Natural killer cell treated with Interleukin-12 subunit alpha and Interleukin-12 subunit beta and Interleukin-15 and Interleukin-18, amount 100 ng/mL, for 72 hours (primary cell): ENCODE measurements at places on chromosomes 2 and 18.
A peak's percentile ranks its signal among the peaks of the same experiment; 100 is the strongest.

DNA sequence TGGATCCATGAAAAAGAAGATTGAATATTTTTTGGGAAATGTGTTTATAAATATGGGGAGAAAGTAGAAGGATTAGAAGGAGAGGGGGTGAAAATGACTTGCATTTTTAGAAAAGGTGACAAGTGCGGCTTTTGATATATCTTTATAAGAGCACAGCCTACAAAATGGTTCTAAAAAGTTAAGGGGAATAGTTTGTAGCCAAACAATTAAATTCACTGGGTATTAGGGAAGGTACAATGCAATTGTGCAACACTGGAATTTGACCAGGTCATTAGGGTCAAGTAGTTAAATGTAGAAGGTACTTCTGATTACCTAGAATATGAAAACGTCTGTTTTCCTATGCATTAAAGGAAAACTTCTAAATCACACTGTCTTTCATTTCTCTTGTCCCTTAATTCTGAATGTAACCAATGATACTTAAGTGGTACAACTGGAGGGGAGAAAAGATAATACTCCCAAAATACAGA lies 44.5 kb upstream of the SERTAD2 start:
- no peaks in the 10 kb centered on the region for H3K36me3 ChIP-seq
- H3K27ac ChIP-seq, result peak overlapping the region; percentile 91
- H3K4me3 ChIP-seq, result peak overlapping the region; percentile 74
- no peaks in the 10 kb centered on the region for H3K27me3 ChIP-seq
- peaks cover 44% of the 10 kb centered on the region for H3K4me1 ChIP-seq
- no peak for DNase-seq

- no peaks in the 10 kb centered on the region for H3K36me3 ChIP-seq
- no peaks in the 10 kb centered on the region for H3K4me1 ChIP-seq
- no peak overlapping the region for H3K4me3 ChIP-seq
- H3K27me3 ChIP-seq, result no peaks in the 10 kb centered on the region
- no peak overlapping the region for H3K27ac ChIP-seq
Observed at GRCh38 chr2:43004879-43005244, 212.5 kb upstream of the HAAO start.

- no peak for DNase-seq
- H3K4me1 ChIP-seq, result no peaks in the 10 kb centered on the region
- H3K27ac ChIP-seq, result no peak overlapping the region
- no peaks in the 10 kb centered on the region for H3K36me3 ChIP-seq
Observed at GRCh38 chr2:56474412-56475158, 290.8 kb downstream of the CCDC85A start.

- H3K36me3 ChIP-seq, result peaks cover 29% of the 10 kb centered on the region
- peak overlapping the region; percentile 75 for H3K27ac ChIP-seq
- H3K4me3 ChIP-seq, result no peak overlapping the region
- H3K27me3 ChIP-seq, result no peaks in the 10 kb centered on the region
- DNase-seq, result no peak
- H3K4me1 ChIP-seq, result peaks cover 77% of the 10 kb centered on the region
Observed at GRCh38 chr2:27901234-27901633, 10.7 kb downstream of the BABAM2 start.

GRCh38 chr2:120754067-120754960 lies 18.6 kb downstream of the GLI2 start:
- no peaks in the 10 kb centered on the region for H3K36me3 ChIP-seq
- no peaks in the 10 kb centered on the region for H3K4me1 ChIP-seq
- no peak for DNase-seq
- H3K27me3 ChIP-seq, result peaks cover 9% of the 10 kb centered on the region
- no peak overlapping the region for H3K4me3 ChIP-seq
- H3K27ac ChIP-seq, result no peak overlapping the region

DNA sequence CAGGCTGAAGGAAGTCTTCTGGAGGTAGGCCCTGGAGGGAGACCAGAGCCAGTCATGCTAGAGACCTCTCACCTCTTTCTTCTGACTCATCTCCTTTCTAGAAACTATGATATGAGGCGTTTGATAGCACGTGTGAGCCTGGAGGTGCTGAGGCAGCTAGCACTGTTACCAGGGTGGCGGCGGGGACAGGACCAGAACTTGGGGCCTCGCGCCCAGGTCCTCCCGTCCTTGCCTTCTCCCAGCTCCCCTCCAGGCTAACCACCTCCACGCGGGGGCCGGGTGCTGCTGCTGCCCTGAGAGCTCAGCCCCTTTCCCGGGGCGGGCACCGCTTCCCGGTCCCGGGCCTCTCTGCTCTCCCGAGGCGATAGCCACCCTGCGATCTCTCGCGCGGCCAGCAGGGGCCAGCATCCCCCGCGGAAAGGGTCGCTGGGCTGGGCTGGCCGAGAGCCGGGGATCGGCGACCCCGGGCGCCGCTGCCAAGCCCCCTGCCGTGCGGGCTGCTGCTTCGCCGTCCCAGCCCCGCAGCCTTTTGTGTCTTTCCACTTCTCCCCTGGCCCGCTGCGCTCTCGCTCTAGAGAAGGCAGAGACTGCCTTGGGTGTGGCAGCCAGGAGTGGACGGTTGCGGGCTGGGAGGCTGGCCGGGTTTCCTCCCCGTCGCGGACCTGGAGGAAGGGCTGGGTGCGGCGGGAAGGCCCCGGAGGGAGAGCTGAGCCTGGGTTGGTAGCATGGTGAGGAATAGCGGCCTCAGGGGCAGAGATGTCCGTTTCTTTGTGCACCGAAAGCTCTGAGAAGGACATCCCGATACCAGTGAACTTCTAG lies 49.1 kb downstream of the TMEM17 start:
- H3K4me1 ChIP-seq, result no peaks in the 10 kb centered on the region
- no peak overlapping the region for H3K27ac ChIP-seq
- peak overlapping the region; percentile 27 for H3K4me3 ChIP-seq
- H3K27me3 ChIP-seq, result peaks cover 5% of the 10 kb centered on the region
- no peaks in the 10 kb centered on the region for H3K36me3 ChIP-seq

DNA sequence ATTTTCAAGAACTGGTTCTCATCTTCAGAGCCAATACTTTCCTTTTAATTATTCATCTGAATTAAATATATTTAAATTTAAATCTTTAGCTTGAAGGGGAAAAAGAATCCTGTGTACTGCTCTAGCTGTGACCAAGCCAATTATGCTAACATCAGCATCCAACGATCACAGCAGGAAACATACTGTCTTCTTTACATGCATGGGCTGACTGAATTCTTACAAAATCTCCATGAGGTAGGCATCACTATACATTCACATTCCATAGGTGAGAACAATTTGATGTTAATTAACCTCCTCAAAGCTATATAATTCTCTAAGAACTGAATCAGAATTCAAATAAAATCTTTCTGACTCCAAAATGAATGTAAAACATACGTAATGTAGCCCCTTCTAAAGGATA lies 118.8 kb upstream of the MAP2 start:
- no peak for DNase-seq
- no peak overlapping the region for H3K4me3 ChIP-seq
- no peaks in the 10 kb centered on the region for H3K4me1 ChIP-seq
- no peak overlapping the region for H3K27ac ChIP-seq

DNA sequence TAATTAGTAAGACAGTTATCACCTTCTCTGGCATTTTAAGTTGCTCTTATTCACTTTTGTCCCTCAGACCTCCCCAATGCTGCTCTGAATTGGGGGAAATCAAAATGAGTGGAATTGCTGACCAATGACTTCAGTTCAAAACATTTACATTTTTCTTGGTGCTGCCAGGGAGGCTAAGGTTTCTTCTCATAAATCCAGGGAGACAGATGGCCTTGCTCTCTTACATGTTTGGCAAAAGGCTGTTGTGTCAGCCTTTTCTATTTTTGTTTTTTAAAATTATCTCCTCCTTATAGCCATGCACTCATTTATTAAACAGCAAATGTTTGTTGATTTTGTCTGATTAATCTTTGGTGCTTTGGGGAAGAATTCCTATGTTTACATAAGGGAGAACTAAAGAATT lies 82.0 kb downstream of the GALNT13 start:
- H3K27me3 ChIP-seq, result no peaks in the 10 kb centered on the region
- H3K36me3 ChIP-seq, result no peaks in the 10 kb centered on the region
- no peak overlapping the region for H3K4me3 ChIP-seq
- no peak for DNase-seq

DNA sequence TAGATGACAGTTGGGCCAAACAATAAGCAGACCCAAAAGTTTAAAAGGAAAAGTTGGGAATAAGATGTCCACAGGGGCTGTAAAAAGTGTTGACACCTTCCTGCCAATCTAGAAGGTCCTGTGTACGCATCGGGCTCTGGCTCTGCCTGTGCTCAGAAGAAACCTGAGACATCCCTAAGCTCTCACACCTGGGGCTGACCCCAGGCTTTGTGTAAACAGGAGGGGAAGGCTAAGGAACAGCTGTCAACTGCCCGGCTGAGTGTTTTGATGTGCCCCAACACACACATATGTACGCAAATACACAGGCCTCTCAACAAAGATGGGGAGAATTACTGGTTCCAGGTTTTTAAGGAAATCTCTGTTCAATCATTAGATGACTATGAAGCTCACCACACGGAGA lies 59.5 kb downstream of the TMEM131 start:
- peaks cover 64% of the 10 kb centered on the region for H3K4me1 ChIP-seq
- DNase-seq, result no peak
- no peak overlapping the region for H3K4me3 ChIP-seq
- no peak overlapping the region for H3K27ac ChIP-seq

DNA sequence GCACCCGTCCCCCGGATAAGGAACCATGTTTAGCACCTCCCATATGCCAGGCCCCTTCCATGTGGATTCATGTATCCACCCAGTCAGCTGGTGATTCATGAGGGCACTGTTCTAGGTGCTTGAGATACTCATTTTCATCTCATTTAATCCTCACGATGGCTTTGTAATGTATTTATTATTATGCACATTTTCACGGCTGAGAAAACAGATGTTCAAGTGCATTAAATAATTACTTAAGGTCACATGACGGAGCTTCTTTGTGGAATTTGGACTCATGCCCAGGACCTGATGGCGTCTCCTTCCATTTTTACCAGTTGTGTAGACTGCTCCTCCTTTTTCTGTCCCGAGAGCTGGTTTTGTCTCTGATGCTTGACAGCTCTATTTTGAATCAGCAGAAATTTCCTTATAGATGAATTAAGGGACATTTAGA lies 72.2 kb upstream of the RBM44 start:
- peak overlapping the region; percentile 46 for H3K27ac ChIP-seq
- H3K27me3 ChIP-seq, result no peaks in the 10 kb centered on the region
- H3K36me3 ChIP-seq, result peaks cover 4% of the 10 kb centered on the region
- H3K4me3 ChIP-seq, result no peak overlapping the region
- H3K4me1 ChIP-seq, result peaks cover 66% of the 10 kb centered on the region

DNA sequence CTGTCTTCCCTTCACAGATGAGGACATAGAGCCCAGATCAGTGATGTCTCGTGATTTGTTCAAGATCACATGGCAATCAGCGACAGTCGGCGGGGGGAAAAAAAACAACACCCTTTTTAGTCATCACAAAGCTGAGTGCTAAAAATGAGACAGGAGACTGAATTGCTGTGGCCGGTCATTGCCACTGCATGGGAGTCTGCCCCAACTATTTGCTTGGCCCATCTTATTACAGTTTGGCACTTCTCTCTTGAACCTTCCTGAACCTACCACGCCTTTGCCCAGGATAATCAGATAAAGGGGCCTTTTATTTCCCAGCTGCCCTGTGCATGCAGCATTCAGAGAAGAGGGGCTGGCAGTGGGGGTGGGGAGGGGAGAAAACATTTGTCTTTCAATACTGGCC lies 42.7 kb downstream of the SETBP1 start:
- H3K4me1 ChIP-seq, result peaks cover 89% of the 10 kb centered on the region
- H3K4me3 ChIP-seq, result peak overlapping the region; percentile 77
- no peaks in the 10 kb centered on the region for H3K27me3 ChIP-seq
- peak overlapping the region; percentile 89 for H3K27ac ChIP-seq

- peaks cover 5% of the 10 kb centered on the region for H3K36me3 ChIP-seq
- DNase-seq, result no peak
- peaks cover 22% of the 10 kb centered on the region for H3K27me3 ChIP-seq
- H3K4me1 ChIP-seq, result peaks cover 3% of the 10 kb centered on the region
Observed at GRCh38 chr18:75422341-75422910, 5.1 kb downstream of the SMIM21 start.

GRCh38 chr2:127455566-127456493 lies 37.6 kb downstream of the PROC start:
- H3K27me3 ChIP-seq, result no peaks in the 10 kb centered on the region
- no peaks in the 10 kb centered on the region for H3K36me3 ChIP-seq
- no peak overlapping the region for H3K27ac ChIP-seq
- peaks cover 10% of the 10 kb centered on the region for H3K4me1 ChIP-seq

- H3K27ac ChIP-seq, result no peak overlapping the region
- DNase-seq, result no peak
- H3K4me3 ChIP-seq, result no peak overlapping the region
Observed at GRCh38 chr18:49241852-49242251, 218.6 kb downstream of the DYM start.

- H3K4me1 ChIP-seq, result no peaks in the 10 kb centered on the region
- H3K4me3 ChIP-seq, result no peak overlapping the region
- H3K27me3 ChIP-seq, result peaks cover 12% of the 10 kb centered on the region
- DNase-seq, result peak; percentile 66
Observed at GRCh38 chr2:100381240-100381639, 36.2 kb downstream of the CHST10 start.

- H3K4me1 ChIP-seq, result no peaks in the 10 kb centered on the region
- no peak overlapping the region for H3K27ac ChIP-seq
- no peak overlapping the region for H3K4me3 ChIP-seq
- no peaks in the 10 kb centered on the region for H3K36me3 ChIP-seq
- no peaks in the 10 kb centered on the region for H3K27me3 ChIP-seq
Observed at GRCh38 chr2:36456227-36457175, 100.9 kb downstream of the CRIM1 start.

- H3K4me3 ChIP-seq, result no peak overlapping the region
- no peaks in the 10 kb centered on the region for H3K36me3 ChIP-seq
- no peaks in the 10 kb centered on the region for H3K27me3 ChIP-seq
Observed at GRCh38 chr2:167187978-167188967, 300.0 kb downstream of the XIRP2 start.

GRCh38 chr18:77096936-77097886 lies 35.4 kb downstream of the MBP start:
- no peak for DNase-seq
- peak overlapping the region; percentile 99 for H3K27ac ChIP-seq
- H3K4me1 ChIP-seq, result peaks cover 97% of the 10 kb centered on the region
- no peaks in the 10 kb centered on the region for H3K27me3 ChIP-seq

DNA sequence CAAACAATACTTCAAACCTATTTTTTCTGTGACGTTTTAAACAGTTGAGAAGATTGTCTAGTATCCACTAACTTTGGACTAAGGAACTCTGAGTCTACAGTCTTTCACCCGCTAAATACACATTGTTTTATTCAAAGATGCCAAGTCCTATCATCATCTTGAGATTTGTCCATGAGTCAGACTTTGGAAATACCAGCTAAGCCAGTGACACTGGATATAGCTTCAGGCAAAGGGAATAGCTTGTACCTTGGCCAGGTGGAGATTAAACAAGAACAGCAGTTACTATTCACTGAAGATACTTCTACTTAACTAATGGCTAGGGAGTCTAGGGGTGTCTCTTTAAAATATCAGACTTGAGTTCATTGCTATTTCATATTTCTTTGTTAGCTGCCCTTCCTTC lies 137.5 kb downstream of the COMMD1 start:
- no peaks in the 10 kb centered on the region for H3K27me3 ChIP-seq
- H3K27ac ChIP-seq, result peak overlapping the region; percentile 65
- DNase-seq, result no peak
- H3K4me3 ChIP-seq, result no peak overlapping the region
- no peaks in the 10 kb centered on the region for H3K36me3 ChIP-seq
- H3K4me1 ChIP-seq, result peaks cover 25% of the 10 kb centered on the region
